Activated gamma-delta T cell treated with Interleukin-2 at 50 U/mL for 16 hours (primary cell): ENCODE measurements at places on chromosomes 2 and 18.

DNA sequence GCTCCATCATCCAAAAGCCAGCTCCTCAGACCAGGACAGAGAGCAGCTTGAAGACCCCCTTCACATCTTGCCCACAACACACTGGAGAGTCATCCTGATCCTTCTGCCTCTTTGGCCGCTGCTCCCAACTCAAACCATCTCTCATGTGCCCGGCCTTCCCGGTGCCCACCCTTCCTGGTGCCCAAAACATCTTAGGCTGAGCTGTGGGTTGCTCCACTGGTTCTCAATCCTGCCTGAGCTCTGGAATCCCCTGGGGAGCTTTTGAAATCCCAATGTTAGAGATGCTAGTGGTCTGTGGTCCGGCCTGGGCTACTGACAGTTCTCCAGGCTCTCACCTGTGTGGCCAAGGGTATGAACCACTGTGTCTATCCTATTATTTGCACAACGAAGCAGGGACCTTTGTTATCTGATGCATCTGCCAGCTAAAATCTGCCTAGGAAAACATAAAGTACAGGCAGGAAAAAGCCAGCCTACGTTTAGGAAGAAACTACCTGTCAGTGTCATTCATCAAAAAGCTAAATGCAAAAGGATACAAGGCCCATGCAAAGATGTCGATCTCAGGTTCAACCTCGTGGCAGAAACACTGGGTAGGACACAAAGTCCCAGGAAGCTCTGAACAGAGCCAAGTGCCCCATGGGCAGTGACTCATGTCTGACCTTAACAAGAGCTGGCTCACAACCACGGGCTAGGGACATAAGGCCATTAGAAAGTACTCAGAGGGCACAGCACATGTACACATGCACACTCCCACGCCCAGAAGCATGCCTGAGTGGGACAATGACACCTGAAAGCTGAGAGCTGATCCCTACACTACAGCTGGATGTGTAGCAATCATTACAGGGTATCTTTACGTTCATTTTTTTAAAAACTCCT, 30.8 kb downstream of the TBC1D8 start:
- no peak for DNase-seq

DNA sequence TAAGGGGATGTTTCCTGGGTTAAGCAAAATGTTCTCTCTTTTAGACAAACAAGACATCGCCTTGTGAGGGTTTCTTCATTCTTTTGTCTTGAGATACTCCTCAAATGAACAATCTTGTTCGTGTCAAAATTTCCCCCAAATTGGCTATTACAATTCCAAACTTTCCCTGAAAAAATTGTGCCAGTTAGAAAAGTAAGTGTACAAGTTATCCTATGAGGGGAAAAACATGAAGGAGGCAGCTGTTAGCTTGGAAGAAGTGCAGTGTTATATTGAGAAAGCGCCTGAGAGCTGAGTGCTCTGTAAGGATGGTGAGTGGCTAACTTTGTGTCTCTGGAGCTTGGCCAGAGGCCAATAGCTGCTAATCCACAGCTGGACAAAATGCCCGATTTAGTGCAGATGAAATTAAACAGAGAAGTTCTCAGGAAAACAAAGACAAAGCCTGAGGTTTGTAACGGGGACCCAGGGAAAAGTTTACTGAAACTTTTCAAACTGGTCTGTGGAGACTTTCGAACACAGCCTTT, 14.1 kb upstream of the PLEKHH2 start:
- DNase-seq, result no peak

GRCh38 chr2:31384771-31385276, 29.7 kb downstream of the XDH start:
- no peak for DNase-seq

DNA sequence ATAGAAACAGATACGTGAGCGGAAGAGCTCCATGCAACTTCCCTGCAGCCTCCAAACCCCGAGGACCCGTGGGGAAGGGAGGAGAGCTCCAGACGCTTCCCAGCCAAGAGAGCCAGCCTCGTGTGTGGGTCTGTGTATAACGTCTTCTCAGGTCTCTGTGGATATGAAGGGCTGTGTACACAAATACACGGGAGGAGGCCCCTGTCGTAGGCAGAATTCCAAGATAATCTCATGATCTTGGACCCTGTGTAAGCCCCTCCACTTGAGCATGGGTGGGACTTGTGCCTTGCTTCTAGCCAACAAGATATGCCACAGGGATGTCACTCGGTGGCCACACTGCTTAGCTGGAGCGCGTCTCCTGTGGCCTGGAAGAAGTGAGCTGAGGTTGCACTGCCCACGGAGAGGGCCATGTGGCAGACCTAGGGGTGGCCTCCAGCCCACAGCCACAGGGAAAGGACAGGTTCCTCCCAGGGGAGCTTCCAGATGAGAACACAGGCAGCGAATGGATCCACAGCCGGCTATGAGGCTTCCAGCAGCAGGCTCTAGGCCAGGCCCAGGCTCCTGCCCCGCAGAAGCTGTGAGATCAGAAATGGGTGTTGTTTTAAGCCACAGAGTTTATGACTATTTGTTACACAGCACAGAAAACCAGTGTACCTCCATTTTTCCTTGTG, 15.6 kb upstream of the KLF11 start:
- no peak for DNase-seq

- no peak for DNase-seq
Observed at GRCh38 chr2:175726223-175726622, 275.8 kb downstream of the LNPK start.

- DNase-seq, result no peak
Observed at GRCh38 chr2:185279999-185280398, 458.6 kb upstream of the FSIP2 start.

- no peak for DNase-seq
Observed at GRCh38 chr18:45806226-45806625, 19.2 kb upstream of the SIGLEC15 start.

DNA sequence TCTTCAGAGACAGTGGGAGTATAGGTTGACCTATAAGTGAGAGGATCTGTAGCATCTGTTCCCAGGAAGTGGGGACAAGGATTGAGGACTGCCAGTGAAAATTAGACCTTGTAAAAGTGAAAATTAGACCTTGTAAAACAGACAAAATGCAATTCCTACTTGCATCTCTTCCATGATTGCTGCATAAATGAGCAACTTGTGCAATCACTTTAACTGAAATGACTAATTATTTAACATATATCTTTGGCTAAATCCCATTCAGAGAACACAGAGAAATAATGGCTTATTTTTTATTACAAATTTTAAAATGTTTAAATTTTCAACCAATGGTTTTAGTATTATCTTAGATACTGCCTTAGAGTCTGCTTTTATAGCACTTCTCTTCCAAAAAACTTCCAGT, 67.2 kb upstream of the NABP1 start:
- DNase-seq, result no peak

DNA sequence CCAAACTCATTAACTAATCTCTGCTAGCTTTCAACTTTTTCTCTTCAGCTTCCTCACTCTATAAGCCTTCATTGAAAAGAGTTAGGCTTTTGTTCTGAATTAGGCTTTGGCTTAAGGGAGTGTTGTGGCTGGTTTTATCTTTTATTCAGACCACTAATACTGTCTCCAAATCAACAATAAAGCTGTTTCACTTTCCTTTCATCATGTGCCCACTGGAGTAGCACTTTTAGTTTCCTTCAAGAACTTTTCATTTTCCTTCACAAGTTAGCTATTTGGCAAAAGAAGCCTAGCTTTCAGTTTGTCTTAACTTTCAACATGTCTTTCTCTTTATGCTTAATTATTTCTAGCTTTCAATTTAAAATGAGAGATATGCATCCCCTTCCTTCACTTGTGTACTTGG, 271.7 kb upstream of the FSIP2 start:
- no peak for DNase-seq

DNA sequence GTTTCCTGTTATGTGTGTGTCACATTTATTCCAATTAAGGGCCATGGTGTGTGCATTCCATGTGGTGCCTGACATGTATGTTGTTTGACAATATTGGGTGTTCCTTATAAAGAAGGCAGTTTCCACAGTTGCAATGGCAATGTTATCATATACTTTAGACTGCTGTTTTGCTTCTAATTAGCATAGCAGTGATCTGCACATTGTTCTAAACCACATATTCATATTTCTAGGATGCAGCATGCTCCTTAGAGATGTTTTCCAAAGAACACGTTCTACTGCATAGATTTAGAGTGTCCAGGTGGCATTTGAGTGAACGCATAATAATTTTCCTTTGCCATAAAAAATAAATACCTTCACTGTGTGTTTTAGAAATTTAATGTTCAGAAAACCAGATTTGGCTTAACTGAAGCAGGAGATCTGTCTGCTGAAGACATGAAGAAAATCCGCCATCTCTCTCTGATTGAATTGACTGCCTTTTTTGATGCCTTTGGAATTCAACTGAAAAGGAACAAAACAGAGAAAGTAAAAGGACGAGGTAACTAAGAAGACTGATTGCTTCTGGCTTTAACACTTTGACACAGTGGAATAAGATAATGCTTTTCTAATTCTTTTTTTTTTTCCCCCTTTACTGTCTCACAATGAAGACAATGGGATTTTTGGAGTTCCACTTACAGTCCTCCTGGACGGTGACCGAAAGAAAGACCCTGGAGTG, 143.7 kb downstream of the ARHGAP28 start:
- DNase-seq, result no peak

DNA sequence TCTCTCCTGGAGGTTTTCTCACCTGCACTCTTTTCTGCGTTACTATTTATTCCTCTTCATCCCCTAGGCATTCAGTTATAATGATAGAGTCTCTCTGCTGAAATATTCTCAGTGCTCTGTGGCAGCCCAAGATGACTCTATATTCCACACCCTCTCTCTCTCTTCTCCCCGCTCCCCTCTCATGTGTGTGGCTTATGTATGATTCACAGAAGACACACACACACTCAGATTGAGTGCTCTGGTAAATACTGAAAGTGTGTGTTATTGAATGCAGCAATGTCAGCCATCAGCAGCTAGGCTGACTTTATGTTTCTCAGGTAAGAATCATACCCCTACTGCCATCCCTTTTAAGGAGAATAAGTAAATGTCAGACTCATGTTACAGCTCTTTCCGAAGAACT, 201.2 kb downstream of the SLC4A10 start:
- DNase-seq, result no peak

DNA sequence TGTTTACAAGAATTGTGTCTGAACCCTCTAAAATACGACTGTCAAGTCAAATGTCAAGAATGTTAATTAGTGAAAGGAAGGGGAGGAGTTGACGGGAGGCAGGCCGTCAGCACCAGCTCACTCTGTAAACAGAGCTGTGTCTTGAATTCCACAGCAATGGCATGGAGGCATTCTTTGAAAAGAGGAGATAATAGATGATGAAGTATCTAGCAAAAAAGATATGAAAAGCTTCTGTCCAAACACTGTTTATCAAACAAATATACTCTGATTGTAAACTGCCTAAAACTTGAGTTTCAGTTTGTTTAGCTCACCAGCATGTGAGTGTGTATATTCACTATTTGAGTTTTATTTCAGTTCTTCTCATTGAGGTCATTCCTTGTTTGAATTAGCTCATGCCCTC, 94.7 kb upstream of the CDC42EP3 start:
- no peak for DNase-seq

DNA sequence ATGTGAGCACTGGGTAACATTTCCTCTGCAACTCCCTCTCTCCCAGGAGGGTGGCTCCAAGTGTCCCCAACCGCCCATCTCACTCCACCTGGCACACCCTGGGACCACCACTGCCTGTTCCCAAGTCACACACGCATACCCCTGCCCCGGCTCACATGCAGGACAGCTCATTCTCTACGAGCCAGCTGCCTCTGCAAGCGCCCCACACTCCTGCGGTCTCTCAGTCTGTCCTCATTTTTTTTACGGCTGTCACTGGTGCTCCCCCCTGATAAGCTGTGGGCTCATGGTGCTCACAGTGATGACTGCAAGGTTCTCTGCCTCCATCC, 30.8 kb downstream of the AFG3L2 start:
- DNase-seq, result no peak

DNA sequence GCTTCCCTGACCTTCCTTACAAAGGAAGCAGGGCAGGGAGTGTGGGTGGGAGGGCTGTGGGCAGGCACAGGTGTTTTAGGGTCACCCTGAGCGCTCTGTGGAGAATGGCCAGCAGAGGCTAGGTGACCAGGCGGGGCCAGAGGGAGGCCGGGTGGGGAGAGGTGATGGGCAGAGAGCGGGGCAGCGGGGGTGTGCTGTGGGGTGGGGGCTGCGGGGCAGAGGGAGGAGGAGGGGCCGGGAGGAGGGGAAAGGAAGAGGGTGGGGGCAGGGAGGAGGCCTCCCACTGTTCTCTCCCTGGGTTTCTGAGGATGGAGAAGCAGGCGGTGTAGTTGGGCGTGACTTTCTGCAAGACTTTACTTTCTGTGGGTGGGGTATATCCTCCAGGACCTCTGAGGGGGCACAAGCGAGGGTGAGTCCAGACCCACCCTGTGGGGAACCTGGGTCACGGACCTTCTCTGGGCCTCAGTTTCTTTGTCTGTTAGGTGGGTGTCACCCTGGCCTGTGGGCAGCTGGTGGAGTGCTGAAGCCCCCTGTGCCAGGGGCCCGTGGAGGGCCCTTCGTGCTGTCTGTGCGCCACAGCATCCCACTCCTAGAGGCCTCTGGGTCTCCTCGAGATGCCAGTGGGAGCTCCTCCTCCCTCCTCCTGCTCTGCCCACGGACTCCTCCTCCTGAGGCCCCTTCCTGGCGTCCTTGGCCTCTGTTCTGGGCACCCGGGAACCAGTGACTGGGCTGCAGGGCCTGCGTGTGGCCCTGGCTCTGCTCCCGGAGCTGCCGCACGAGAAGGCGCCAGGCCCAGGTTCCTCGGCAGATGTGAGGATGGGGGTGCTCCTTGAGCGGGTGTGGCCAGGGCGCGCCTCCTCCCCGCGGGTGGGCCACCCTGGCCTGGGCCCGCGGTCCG, 6.3 kb upstream of the NEU4 start:
- no peak for DNase-seq

DNA sequence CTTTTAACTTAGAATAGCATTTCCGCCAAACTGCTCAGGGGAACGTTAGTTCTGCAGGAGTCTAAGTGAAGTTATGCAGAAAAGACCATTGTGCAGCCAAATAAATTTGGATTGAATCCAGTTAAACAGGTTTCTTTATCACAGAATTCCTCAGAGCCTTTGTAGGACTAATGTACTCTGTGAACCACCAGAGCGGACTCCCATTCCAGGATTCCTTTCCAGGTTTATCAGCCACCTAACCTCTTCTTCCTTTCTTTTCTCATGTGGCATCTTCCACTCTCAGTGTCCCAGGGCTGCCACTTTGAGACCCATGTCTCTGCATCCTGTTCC, 350.4 kb downstream of the TSN start:
- no peak for DNase-seq

DNA sequence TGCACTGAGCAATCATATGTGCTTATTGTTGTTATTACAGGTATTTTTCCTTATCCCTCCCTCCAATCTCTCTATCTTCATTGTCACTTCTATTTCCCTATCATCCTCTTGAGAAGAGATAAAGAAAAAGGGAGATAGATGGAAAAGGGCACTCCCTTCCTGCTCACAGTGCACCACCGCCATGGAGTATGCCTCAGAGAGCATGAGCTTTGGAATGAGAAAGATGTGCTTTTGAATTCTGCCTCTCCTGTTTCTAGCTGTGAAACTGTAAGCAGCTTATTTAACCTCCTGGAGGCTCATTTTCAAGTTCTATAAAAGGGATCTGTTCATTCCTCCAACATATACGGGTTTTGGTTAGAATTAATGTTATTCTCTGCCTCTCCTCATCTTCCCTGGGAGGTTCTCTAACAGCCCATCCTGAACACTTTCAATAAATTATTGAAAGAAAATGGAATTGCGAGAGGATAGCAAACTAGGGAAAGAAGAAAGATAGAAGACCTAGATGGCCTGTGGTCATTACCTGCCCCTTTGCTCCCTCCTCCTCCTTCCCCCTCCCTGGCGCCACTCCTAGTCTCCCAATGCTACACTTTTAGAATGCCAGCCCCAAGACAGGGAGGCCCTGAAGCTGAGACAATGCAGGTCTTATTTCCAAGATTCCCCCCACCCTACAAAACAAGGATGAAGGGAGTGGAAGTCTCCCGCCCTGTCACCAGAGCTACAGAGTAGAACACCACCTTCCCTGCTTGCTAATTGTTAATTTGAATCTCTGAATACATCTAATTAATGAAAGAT, 37.8 kb downstream of the FIGN start:
- DNase-seq, result no peak
